Bronchus fibroblast of lung (primary cell): ENCODE measurements at places on chromosomes 16 and 17. TPM values are rescaled to one million over a fixed set of nuclear protein-coding genes. Genes with fewer than 3 reads are reported as not detected.

The DNAH17 gene
- total RNA-seq = not detected in 2 replicates

The WDR45B gene
- 53.4 and 57.0 TPM in 2 replicates for total RNA-seq

The ZNF652 gene
- total RNA-seq = 4.8 and 4.9 TPM in 2 replicates

The PRAC1 gene
- not detected in 2 replicates for total RNA-seq

The NFATC2IP gene
- total RNA-seq = 13.4 and 14.0 TPM in 2 replicates

The ABCC6 gene
- total RNA-seq = 0.30 TPM in 1 of 2 replicates, not detected in the other

The KRTAP2-2 gene
- total RNA-seq = not detected in 2 replicates

The MT1F gene
- 0.15 TPM in 1 of 2 replicates, not detected in the other for total RNA-seq

The PABPN1L gene
- total RNA-seq = not detected in 2 replicates
